ENCODE measurements at places on chromosomes 16 and 17.

DNA sequence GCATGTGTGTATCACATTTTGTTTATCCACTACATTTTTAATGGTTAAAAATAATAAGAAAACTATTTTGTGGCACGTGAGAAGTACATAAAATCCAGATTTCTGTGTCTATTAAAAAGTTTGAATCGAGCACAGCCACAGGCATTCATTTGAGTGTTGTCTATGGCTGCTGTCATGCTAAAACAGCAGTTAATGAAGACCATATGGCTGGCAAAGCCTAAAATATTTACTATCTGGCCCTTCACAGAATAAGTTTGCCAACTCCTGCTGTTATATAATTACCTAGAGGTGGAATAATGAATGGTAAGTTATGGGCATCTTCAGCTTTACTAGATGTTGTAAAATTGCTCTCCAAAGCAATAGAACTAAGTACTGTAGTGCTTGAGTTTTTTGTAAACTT, 30.5 kb downstream of the TMEM98 start:
- no peak for DNase-seq

- DNase-seq = no peak
These were observed 42.9 kb downstream of the GAS7 start for GRCh38 chr17:10155371-10156076.

DNA sequence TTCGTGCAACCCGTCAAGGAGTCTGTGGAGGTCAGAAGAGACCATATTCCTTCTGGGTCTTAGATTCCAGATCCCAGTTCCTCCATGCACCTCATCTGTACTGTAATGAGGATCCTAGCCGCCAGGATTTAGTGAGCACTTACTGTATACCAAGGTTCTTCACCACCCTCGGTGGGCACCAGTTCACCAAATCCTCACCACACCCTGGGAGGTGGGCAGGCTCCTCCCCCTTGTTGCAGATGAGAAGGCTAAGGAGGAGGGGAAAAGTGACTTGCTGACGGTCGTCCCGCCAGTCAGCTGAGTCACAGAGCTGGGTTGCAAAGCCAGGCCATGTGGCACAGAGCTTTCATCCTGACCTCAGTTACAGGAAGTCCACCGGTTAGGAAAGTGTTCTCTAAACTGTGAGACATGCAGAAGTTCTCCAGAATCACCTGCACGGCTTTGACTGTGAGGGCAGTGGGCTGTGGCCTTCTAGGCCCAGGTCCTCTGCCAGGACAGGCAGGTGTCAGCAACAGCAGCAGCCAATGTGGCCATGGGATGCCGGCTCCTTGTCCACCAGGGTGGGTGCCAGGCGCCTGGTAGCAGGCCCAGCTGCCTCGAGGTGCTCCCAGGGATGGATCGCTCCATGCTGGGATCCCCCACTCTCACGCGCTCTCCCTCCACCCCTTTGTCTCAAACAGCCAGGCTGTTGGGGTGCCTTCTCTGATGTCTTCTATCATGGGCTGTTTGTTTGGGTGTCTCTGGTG, 240.3 kb upstream of the GSE1 start:
- peak; percentile 49 for DNase-seq

- DNase-seq = no peak
These were observed 7.5 kb downstream of the LDHD start for GRCh38 chr16:75108792-75109731.

DNA sequence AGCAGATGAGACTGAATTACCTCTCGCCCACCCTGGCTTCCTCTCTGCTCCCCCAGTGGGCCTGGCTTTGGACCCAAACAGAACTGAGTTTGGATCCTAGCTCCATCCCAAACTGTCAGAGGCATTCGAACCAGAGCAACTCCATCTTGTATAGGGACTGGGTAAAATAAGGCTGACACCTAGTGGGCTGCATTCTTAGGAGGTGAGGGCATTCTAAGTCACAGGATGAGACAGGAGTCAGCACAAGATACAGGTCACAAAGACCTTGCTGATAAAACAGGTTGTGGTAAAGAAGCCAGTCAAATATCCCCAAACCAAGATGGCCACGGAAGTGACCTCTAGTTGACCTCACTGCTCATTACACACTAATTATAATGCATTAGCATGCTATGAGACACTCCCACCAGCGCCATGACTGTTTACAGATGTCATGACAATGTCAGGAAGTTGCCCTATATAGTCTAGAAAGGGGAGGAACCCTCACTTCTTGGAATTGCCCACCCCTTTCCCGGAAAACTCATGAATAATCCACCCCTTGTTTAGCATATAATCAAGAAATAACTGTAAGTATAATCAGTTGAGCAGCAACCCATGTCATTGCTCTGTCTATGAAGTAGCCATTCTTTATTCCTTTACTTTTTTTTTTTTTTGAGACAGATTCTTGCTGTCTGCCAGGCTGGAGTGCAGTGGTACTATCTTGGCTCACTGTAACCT, 44.4 kb downstream of the LYRM1 start:
- peak; percentile 83 for DNase-seq

DNA sequence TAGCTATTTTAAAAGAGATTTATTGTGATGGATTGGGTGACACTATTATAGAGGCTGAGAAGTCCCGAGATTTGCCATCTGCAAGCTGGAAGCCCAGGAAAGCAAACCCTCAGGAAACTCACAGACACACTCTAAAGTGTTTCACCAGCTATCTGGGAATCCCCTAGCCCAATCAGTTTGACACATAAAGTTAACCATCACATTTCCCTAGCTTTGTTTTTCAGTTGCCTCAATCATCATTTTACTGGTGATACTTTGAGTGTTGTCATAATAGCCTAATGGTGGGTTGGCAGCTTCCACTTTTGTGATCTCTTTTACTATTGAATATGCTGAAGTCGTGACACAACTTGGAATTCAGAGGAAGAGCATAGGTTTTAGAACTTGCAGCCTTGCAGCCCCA, 1.8 kb downstream of the SGF29 start:
- no peak for DNase-seq

DNA sequence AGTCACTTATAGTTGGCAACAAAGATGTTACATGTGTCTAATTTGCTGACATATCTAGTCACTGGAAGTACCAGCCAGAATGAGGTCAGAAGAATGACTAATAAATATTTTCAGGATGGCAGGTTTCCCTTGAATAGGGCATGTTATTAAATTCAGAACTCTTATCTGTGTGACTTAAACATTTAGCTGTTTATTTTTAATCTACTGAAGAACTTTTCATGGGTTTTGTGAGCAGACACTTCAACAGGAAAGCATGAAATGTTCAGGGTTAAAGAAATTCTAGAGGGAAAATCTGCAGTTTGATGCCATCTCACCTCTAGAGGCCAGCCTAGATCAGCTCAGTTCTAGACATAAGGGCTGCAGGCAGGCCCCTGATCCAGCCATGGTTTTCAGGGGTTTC, 13.2 kb downstream of the JPT2 start:
- DNase-seq = no peak

DNA sequence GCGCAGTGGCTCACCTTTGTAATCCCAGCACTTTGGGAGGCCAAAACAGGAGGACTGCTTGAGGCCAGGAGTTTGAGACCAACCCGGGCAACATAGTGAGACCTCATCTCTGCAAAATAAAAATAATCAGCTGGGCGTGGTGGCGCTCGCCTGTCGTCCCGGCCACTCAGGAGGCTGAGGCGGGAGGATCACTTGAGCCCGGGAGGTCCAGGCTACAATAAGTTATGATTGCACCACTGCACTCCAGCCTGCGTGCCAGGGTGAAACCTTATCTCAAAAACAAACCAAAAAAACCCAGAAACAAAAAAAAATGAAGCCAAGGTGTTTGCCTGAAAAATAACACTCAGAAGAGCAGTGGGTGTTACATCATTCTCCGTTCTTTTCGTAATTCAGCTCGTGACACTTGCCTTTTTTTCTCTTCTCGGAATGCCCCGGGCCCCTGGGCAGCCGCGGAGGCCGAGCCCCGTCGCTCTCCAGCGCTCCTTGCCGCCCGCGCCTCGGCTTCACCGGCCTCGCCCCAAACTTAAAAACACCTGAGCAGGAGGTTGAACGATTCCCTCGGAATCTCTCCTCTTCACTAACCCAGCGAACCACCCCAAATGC, 17.0 kb downstream of the PRCD start:
- peak; percentile 51 for DNase-seq

- DNase-seq = no peak
These were observed 62.4 kb downstream of the VMP1 start for GRCh38 chr17:59769887-59770286.

DNA sequence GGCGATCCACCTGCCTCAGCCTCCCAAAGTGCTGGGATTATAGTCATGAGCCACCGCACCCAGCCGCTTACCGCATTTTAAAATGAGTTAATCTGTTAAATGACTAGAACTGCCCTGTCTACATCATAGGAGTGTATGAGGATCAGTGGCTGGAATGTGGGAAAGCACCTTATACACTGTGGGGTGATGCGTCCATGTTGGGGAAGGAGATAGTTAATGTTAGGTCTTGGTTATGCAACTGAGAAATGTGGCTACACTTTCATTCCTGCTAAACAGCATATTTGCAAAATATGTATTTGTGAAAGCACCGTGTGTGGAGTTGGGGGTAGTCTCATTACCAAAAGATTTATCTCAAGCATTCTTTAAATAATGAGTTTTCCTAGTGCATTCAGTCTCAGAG, 107.6 kb downstream of the SPACA3 start:
- DNase-seq = no peak

- no peak for DNase-seq
These were observed 35.2 kb upstream of the KIFC3 start for GRCh38 chr16:57837305-57838125.

GRCh38 chr16:11791144-11791828, 5.8 kb downstream of the ZC3H7A start:
- DNase-seq = no peak

DNA sequence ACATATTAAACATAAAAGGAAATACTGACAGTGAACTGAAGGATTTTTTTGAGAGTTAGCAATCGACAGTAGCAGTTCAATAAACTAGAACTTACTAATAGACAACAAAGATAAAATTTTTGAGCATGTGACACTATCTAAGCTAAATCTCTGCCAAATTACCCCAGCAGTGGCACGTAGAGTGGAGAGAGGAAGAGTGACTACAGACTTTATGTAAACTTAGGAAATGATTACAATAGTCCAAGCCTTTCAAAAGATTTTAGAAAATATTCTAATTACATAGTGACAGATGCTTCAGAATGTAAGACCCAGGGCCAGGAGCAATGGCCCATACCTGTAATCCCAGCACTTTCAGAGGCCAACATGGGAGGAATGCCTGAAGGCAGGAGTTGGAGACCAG, 52.4 kb downstream of the CFDP1 start:
- DNase-seq = no peak

GRCh38 chr16:8931859-8932258, 31.8 kb downstream of the USP7 start:
- peak; percentile 78 for DNase-seq

DNA sequence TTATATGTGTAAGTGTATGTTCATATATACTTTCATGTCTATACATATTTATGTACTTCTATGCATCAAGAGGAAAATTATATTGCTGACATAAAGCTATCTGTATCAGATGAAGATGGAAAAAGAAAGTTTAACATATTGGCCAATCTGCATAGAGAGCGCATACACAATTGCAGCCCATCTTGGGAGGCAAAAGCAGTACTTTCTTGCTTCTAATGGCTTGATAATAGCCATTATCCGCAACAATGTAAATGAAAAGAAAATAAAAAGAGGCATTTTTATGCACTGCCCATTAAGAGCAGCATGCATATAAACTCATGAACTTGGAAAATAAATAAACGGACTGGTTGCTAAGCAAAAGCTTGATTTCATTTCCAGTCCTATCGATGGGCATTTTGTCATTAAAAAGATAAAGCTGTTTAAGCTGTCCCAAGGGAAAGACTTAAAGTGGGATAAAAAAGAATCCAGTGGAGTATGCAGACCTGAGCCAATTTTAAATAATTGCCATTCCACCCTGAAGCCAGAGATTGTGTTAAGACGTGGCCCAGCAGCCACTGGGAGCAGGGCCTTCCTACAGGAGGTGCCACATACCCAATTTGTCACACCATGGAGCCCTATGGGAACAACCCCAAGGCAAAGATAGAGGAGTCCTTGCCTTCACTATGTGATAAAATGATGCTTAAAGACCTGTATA, 183.6 kb upstream of the CDH11 start:
- peak; percentile 59 for DNase-seq

DNA sequence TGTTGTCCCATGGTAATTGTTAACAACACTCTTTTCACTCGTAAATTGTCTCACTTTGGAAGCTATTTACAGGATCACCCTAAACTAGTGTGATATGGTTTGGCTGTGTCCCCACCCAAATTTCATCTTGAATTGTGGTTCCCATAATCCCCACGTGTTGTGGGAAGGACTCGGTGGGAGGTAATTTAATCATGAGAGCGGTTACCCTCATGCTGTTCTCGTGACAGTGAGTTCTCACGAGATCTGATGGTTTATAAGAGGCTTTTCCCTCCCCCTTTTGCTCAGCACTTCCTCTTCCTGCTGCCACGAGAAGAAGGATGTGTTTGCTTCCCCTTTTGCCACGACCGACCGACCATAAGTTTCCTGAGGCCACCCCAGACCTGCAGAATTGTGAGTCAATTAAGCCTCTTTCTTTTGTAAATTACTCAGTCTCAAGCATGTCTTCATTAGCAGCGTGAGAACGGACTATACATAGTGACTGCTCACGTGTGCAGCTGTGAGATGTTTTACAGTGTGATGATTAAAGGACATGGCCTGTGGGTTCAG, 34.4 kb downstream of the DNAH3 start:
- DNase-seq = peak; percentile 32

GRCh38 chr16:73771196-73772064, 525.2 kb upstream of the PSMD7 start:
- no peak for DNase-seq

GRCh38 chr17:2435181-2435741, 34.4 kb upstream of the MNT start:
- peak; percentile 89 for DNase-seq

DNA sequence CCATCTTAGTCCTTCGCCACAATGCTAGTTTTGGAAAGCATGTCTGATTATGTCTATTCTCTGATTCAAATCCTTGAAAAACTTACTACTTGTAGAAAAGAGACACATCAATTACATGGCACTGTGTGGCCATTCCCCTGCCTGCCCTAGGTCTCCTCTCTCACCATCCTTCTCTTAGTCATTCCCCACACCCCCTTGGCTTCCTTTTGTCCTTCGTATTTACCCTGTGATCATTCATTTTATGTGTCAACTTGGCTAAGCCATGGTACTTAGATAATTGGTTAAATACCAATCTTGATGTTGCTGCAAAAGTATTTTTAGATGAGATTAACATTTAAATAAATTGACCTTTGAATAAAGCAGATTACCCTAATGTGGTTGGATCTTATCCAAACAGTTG, 122.9 kb upstream of the CDH11 start:
- DNase-seq = no peak

DNA sequence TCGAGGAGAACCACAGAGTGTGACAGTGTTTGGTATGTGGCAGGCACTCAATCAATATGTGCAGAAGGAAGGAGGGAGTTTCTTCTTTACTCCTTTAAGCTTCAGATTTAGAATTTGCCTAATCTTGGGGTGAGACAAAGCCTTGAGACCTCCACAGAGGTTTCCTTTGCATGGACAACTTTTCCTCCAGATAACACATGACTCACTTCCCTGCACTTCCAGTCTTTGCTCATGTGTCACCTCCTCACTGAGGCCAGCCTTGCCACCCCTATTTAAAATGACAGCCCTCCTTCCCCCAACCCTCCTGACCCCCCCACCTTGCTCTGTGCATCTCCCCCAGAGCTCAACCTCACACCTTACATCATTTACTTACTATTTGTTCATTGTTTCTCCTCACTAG, 17.4 kb upstream of the NOS2 start:
- no peak for DNase-seq

All from mesendoderm (in vitro differentiated cells).